ENCODE measurements at places on chromosomes 16 and 17.

GRCh38 chr17:69188796-69189195 lies 39.8 kb downstream of the ABCA10 start:
- DNase-seq: no peak

DNA sequence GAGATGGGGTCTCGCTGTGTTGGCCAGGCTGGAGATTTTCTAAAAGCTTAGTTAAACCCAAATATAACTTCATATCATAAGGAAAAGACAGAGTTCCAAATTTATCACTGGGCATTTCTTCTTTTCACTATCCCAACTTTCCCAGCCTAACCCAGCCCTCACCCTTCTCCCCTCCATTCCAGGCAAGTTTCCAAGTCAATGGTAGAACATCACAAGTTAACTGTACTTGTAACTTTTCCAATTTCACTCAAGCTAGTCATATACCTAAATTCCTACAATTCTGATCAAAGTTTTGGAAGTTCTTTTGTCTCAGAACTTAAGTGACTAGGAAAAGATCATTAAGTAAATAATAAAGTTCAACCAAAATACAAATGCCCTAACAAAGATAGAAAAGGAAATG lies 61.2 kb downstream of the USP32 start:
- DNase-seq: no peak

- DNase-seq: no peak
Observed at GRCh38 chr16:11306997-11307638, 26.0 kb upstream of the PRM1 start.

GRCh38 chr16:1963806-1964505 lies 670 bp downstream of the RPS2 start:
- DNase-seq: peak; percentile 68

GRCh38 chr17:39979893-39980350 lies 685 bp upstream of the PSMD3 start:
- peak; percentile 65 for DNase-seq

- no peak for DNase-seq
Observed at GRCh38 chr16:47815655-47816054, 340.1 kb downstream of the ABCC12 start.

GRCh38 chr16:66382966-66383299 lies 16.4 kb downstream of the CDH5 start:
- no peak for DNase-seq

DNA sequence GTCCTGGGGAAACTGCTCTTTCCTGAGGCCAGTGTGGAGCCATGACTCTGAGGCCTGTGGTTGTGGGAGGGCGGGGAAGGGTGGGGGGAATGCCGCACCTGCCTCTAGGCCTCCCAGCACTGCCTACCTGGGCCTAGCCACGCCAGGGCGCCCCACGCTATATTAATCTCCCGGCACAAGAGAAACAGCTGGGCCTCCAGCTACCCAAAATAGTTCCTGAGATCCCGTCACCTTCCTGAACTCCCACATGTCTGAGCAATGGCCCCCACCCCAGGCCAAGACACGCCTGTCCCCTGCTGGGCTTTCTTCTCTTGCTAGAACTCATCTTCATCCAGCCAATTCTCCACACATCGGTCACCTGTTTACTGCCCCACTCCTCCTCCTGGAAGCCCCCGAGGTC lies 13.0 kb upstream of the MTSS2 start:
- DNase-seq: no peak

DNA sequence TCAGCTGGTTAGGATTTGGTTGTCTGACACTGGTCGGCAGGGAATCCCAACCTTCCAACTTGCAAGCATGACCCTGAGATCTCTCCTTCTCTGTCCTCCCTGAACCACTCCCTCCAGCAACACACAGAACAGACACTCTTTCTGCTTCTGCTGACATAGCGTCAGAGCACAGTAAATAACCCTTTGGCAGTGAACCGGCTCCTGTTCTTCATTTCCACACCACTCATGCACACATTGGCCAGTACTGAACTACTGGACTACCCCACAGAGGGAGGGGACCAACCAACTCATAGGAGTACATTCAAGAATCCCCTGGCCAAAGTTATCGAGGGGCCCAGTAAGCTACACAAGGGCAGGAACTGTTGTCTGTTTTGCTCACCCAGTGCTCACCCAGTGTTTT lies 138.2 kb downstream of the ZNF423 start:
- no peak for DNase-seq

DNA sequence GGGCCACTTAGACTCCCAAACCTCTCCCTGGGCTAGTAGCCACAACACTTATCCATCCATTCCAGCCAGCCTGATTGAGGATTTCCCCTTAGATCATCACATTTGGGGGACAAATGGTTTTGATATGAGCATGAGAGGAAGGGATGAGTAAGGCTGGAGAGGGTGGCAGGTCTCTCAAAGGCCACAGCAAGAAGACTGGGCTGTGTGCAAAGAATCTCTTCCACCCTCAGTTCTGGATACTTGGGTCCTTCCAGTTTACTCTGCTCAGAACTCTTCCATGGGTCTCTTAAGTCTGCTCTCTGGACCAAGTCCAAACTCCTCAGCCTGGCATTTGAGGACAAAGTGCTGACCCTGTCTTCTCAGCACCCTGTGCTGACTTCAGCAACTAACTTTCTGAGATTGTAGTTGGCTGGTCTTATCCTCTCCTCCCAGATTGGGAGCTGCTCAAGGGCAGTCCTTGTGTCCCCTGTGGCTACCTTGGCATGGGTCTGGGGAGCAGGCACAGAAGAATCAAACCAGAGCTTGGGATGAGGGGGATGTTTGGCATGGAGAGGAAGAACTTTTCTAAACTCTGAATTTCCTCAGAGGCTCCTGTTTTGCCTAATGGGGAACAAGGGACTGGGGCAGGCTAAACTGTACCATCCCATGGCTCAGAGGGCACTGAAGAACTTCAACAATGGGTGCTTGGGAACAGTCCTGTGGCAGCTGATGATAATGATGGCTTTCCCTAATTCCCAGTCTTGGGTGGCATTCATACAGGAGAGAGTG lies 3.1 kb upstream of the NFATC3 start:
- no peak for DNase-seq

GRCh38 chr16:89201439-89202377 lies 1.4 kb upstream of the SLC22A31 start:
- DNase-seq: peak; percentile 42

GRCh38 chr16:26214581-26215174 lies 522.9 kb downstream of the HS3ST4 start:
- DNase-seq: no peak

GRCh38 chr17:80986046-80986445 lies 5.6 kb upstream of the CHMP6 start:
- DNase-seq: no peak

DNA sequence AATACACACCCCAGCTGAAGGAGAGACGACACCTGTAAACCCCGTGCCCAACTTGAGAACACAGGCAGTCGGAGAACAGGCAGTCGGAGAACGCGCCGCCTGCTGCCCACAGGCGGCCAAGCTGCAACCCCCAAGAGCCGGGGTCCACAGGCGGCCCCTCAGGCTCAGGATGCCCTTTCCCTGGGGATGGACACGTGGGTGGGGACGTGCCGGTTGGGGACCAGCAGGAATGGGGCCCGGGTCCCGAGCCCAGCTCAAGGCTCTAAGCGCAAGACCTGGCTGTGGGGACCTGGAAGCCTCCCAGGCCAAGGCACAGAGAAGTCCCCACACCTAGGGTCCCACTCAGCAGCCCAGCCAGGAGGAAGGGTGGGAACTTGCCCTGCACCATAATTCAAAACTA lies 79.5 kb upstream of the GNG13 start:
- DNase-seq: no peak

DNA sequence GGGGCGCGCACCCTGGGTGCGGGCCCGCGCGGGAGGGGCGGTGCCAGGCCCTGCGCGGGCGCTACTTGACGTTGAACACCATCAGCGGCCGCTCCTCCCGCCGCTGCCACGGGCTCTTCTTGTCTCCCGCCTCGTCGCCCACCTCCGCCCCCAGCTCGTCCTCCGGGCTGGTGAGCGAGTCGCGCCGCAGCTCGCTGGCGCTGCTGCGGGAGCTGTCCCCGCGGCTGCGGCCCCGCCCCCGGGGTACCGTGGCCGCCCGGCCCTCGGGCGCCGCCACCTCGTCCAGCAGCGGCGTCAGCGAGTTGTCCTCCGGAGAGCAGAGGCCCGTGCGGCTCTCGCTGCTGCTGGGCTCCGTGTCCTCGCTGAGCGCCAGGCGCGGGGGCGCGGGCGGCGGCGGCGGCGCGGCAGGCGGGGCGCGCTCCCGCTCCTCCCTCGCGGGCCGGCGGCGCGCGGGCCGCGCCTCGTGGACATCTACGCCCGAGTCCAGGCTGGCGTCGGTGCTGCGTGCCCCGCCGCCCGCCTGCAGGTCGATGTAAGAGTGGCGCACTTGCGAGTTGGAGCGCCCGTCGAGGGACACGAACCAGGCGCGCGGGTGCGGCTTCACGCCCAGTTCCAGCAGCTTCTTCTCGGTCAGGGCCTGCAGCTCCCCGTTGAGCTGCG lies 8.7 kb downstream of the GRN start:
- no peak for DNase-seq

DNA sequence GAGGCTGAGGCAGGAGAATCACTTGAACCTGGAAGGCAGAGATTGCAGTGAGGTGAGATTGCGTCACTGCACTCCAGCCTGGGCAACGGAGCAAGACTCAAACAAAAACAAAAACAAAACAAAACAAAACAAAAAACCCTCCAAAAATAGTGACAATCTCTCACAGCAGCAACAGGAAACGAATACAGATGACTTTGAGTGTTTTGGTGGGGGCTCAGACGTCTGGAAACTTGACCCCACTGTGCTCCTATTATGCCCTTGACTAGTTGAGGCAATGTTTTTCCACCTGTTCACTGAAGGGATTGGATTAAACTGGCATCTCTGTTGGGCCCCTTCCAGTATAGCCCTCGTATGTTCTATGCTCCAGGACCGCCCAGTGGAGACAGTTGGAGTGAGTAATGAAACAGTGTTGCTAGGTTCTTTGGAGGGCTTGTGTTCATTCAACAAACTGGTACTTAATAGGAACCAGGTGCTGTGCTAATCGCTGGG lies 167.0 kb downstream of the UTP18 start:
- DNase-seq: no peak

- no peak for DNase-seq
Observed at GRCh38 chr16:57262841-57263540, 17.9 kb downstream of the ARL2BP start.

DNA sequence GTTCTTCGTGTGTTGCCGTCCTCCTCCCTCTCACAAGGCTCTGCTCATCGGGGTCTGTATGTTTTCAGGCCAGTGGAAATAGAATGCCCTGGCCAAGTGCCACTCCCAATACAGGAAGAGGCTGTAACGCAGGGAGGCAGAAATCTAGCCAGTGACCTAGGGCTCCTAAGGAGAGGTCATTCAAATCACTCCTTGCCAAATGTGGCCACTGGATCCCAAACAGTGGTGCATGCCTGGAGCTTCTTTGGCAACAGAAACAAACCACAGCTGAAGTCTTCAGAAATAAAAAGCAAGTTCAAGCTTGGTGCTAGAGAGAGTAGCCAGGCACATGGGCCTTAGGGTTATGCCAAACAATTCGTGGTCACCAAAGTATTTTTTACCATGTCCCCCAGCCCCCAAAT lies 66.1 kb downstream of the SMG6 start:
- no peak for DNase-seq

GRCh38 chr17:38510421-38511149 lies 82.3 kb downstream of the ARHGAP23 start:
- no peak for DNase-seq

- no peak for DNase-seq
Observed at GRCh38 chr16:17160285-17160853, 310.4 kb downstream of the XYLT1 start.

DNA sequence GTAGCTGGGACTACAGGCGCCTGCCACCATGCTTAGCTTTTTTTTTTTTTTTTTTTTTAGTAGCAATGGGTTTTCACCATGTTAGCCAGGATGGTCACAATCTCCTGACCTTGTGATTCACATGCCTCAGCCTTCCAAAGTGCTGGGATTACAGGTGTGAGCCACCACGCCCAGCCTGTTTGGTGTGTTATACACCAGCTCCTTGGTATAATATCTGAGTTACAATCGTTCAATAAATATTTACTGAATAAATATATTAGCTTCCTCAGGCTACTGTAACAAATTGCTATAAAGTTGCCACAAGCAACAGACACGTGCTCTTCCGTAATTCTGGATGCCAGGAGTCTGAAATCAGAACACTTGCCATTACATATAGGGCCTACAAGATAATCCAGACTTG lies 13.6 kb upstream of the FAM20A start:
- DNase-seq: no peak

- no peak for DNase-seq
Observed at GRCh38 chr16:66238696-66239095, 127.8 kb upstream of the CDH5 start.

DNA sequence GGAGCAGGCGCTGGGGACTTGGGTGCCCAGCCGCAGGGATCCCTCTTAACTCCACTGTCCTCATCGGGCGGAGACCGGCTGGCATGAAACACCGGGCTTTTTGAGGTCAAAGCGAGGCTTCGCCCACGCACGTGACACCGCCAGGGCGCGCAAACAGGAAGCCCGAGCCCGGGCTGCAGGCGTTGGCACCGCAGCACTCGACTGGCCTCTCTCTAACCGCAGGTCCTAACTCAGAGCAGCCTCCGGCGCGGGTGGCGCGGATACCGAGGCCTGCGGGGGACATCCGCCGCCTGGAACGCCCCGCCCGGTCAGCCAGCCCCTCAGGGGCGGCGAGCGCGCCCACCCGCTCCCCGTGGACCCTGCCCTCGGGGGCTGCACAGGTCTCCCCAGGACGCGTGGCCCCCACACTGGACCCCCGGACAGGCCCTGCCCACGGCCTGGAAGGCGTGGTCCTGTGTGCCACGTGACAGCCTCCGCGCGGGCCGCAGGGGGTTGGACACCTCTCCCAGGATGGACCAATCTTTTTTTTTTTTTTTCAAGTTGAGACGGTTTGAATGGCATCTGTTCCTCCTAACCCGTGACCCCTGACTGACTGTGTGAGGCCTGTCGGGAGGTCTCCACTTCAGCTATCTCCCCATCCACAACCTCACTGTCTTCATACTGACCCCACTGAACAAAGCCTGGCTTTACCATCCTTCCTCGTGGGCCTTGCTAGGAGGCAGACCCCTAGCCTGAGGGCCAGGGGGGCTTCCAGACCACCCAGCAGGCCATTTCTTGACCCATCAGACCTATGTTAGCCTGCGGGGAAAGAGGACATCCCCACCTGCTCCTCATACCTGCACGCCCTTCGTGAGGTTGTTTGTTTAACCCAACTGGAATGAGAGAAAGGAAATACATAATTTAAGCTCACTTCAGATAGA lies 8.4 kb upstream of the SLC47A2 start:
- no peak for DNase-seq

DNA sequence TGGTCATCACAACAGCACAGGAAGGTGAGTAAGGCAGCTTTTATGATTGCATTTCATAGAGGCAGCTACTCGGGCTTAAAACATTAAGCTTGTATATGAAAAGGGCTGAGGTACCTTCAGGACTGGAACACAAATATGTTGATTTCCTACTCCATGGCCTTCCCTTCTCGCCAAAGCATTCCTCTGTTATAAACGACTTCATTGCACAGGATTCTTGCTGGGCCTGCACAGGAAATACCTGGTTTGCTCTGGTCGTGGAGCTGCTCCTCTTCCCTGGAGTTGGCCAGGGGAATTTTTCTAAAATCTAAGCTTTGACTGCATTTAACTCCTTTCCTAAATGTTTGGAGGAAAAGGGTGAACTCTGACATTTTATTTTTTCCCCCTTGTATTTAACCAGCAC lies 49.0 kb downstream of the CHD9 start:
- DNase-seq: no peak

- peak; percentile 67 for DNase-seq
Observed at GRCh38 chr16:70483426-70483825, 29.0 kb downstream of the FCSK start.
